ENCODE measurements at places on chromosomes 1 and 21.

DNA sequence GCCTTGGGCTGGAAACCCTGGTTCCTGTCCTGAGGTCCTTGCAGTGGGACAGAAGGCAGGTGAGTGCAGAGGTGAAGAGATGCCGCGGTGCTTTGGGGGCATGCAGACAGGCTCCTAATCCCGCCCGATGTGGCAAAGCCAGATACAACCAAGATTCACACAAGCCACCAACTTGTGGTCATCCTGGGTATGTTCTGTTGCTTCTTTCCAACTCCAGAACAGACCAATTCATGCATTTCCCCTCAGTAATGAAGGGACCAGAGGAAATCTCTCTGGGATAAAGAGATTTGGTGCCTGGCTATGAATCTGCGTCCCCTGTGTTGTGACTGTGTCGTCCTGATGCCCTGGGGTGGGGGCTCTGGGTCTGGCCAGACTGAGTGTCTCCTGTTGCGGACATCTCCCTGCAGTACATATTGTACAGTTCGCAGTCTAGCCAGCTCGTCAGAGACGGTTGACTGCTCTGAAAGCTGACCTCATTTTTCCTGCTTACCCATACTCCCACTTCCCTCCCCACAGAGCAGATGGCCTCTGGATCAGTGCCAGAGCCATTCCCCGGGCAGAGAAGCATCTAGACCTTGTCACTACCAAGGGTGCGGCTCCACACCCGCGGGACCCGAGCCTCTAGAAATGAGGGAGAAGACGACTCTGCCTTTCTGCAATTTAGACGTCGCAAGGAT is 216.3 kb downstream of the KIF26B start:
- peak; percentile 75 for DNase-seq

- DNase-seq: no peak
Observed at GRCh38 chr1:147083919-147084272, 88.4 kb downstream of the PRKAB2 start.

GRCh38 chr1:214402613-214403083 is 121.7 kb downstream of the SMYD2 start:
- no peak for DNase-seq

GRCh38 chr1:1990222-1990621 is 13.4 kb downstream of the CFAP74 start:
- peak; percentile 32 for DNase-seq

DNA sequence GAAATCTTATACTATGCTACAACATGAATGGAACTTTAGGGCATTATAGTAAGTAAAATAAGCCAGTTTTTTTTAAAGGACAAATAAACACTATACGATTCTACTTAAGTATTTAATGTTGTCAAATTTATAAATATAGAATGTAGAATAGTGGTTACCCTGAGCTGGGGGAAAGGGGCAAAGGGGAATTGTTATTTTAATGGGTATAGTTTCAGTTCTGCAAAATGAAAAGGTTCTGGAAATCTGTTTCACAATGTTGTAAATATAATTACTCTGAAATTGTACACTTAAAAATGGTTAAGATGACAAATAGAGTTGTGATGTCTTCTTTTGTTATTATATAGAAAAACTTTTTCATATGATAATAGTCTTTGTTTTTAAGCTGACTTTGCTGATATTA is 366.3 kb downstream of the MRPL39 start:
- no peak for DNase-seq

GRCh38 chr1:39398278-39399021 is 93.0 kb upstream of the BMP8A start:
- DNase-seq: peak; percentile 79

GRCh38 chr1:183970516-183971300 is 66.8 kb downstream of the COLGALT2 start:
- no peak for DNase-seq

- no peak for DNase-seq
Observed at GRCh38 chr1:172906778-172907592, 143.8 kb downstream of the TNFSF18 start.

DNA sequence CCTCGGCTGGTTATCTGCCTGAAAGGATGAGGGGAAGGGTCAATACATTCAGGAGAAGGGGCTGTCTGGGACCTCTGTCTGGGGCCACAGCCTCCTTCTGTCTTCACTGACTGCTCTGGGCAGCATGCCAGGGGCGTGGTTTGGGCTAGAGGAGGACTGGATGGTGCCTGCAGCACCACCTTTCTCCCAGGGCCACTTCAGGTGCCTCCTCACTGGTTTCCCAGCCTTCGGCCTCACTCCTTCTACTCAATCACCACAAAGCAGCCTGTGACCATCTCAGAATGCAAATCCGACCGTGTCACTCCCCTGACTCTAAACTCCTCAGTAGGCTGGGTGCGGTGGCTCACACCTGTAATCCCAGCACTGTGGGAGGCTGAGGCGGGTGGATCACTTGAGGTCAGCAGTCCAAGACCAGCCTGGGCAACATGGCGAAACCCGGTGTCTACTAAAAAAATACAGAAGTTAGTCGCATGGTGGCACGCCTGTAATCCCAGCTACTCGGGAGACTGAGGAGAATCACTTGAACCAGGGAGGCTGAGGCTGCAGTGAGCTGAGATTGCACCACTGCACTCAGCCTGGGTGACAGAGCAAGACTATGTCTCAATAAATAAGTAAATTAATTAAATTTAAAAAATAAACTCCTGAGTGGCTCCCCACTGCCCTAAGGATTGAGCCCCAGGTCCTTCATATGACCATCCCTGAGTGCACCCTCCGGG is 50.1 kb upstream of the ECE1 start:
- DNase-seq: no peak

GRCh38 chr1:25712299-25712970 is 87.6 kb upstream of the SELENON start:
- no peak for DNase-seq

DNA sequence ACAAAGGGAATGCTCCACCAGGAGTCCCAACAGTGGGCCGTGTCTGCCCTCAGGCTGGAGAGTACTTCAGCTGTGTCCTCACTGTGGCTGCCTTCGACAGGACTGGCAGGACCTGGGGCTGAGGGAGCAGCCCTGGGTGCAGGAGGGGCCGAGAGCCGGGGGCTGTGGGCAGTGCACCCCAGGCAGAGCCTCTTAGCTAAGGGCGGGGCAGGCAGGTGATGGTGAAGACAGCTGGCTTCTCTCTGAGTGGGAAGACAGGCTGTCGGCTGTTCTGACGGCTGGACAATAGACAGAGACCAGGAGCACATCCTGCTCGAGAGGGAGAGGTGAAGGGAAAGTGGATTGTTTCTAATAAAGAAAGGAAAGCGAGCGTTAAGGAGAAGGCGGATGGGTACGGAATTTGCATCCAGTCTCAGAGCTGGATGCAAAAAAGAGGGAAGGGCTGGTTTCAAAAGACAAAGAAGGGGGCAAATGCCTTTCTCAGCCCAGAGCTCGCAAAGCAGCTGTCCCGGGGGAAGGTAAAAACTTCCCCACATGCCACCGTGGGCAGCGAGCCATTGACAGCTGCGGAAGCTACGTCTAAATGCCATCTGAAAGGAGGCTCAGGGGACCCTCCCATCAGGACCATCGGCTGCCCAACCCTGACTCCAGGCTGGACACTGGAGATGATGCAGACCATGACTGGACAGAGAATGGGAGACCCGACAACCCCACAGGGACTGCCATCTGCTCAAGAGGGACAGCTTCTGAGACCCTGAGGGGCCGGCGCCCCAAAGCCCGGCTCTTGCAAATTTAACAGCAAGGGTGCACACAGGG is 92.0 kb downstream of the STUM start:
- no peak for DNase-seq

- peak; percentile 7 for DNase-seq
Observed at GRCh38 chr1:241266121-241266520, 90.9 kb downstream of the RGS7 start.

GRCh38 chr1:214186103-214186824 is 94.7 kb upstream of the SMYD2 start:
- no peak for DNase-seq

DNA sequence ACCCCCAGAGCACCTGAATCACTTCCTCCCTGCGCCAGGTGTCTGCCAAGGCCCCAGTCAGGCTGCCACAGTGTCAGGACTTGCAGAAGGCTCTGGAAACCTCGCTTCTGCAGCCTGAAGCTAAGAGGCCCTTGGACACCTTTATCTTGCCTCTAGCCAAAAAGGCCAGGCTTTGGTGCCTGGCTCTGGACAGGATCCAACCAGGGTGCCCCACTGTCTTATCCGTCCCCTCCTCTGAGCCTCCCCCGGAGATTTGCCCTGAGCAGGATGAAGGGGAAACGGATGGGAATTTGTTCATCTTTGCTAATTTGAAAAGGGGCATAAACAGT is 12.8 kb upstream of the CLSTN1 start:
- DNase-seq: no peak

- DNase-seq: no peak
Observed at GRCh38 chr1:63640633-63641567, 47.7 kb downstream of the PGM1 start.

DNA sequence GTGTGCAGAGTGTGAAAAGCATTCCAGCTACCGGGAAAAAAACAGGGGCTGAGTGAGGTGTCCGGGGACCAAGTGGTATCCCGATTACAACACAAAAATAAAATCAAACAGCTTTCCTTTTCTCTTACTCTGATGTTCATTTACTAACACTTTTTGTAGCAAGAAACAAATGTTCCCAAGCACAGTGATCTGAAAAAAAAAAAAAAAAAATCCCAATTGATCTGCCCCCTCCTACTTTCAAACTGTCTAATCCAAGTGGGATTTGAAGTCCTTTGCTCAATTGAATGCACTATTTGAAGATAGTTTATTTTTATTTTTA is 1.3 kb downstream of the BACE2 start:
- no peak for DNase-seq

DNA sequence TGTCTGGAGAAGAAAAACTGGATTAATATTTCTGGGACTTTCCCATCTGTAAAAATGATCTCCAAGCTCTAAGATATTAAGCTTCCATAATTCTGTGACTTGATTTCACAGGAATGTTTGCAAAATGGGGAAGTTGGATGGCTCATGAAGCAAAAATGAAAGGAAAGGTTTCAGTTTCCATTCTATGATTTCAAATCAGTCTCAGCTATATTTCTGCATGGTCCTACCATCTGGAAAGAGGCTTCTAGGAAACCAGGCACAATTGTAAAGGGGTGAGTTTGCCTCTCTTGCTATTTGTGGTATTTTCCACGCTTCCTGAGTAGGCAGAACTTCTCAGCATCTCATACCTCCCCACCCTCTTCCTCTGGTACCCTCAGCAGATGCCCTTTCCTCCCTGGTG is 22.4 kb upstream of the ACTN2 start:
- no peak for DNase-seq

DNA sequence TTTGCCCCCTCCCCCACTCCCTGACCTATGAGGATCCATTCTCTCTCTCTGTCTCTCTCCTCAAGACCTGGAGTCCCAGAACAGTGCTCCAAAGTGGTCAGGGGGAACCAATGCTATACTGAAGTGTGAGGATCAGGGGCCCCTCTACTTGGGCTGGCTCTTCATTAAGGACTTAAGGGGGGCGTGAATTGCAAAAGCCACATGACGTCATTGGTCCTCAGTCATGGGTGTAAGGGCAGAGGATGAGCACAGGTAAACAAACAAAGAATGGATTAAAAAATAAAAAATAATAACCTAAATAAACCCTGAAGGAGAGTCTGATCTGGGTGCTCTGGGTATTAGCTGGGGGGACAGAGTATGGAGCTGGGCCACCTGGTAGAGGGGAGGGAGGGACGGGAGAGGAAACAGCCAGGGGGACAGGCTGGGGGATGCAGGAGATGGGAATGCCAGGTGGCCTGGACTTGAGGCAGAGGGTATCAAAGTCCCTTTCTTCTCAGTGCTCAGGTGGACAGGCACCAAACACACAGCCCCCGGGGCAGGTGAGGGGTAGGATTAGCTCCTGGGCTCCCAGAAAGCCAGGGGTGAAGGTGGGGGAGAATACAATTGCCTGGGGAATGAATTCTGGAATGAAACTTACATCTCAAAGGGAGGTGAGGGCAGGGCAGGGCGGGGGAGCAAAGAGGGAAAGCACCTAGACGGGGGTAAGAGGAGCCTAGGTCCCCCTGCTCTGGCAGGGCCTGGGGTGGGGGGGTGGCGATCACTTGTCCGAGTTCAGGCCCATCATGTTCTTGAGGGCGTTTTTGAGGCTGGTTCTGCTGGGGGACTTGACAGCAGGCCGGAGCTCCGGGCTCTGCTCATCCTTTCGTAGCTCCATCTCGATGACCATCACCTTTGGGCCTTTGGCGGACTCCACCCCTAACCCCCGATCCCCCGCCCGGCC is 4.6 kb downstream of the MPZ start:
- DNase-seq: no peak

- DNase-seq: peak; percentile 30
Observed at GRCh38 chr1:65065524-65066418, 82.2 kb upstream of the AK4 start.

GRCh38 chr1:61082311-61083012 is at the start of gene NFIA:
NFIA (plus strand) TSS chr1:61082561.
- peak; percentile 87 for DNase-seq

Measured in eye (tissue), 1 donor.